Tibial nerve (tissue), 4 donors: ENCODE measurements at places on chromosomes 1 and 21. TPM values are rescaled to one million over a fixed set of nuclear protein-coding genes. Genes with fewer than 3 reads are reported as not detected.

Gene INKA2
- total RNA-seq: 8.4 TPM

- no peak for DNase-seq
- no peaks in the 10 kb centered on the region for H3K4me1 ChIP-seq
- H3K36me3 ChIP-seq: no peaks in the 10 kb centered on the region
- no peaks in the 10 kb centered on the region for H3K27me3 ChIP-seq
- no peak overlapping the region for H3K4me3 ChIP-seq
These were observed 30.7 kb downstream of the VCAM1 start for GRCh38 chr1:100750005-100750885.

- H3K27me3 ChIP-seq: no peaks in the 10 kb centered on the region
- no peaks in the 10 kb centered on the region for H3K4me1 ChIP-seq
- no peaks in the 10 kb centered on the region for H3K36me3 ChIP-seq
- no peak overlapping the region for H3K27ac ChIP-seq
These were observed 127.1 kb upstream of the B3GALT2 start for GRCh38 chr1:193313354-193314140.

Gene PRAMEF25
- not detected for total RNA-seq

Gene TEX38
- total RNA-seq: not detected

Gene C1orf185
- not detected for total RNA-seq

DNA sequence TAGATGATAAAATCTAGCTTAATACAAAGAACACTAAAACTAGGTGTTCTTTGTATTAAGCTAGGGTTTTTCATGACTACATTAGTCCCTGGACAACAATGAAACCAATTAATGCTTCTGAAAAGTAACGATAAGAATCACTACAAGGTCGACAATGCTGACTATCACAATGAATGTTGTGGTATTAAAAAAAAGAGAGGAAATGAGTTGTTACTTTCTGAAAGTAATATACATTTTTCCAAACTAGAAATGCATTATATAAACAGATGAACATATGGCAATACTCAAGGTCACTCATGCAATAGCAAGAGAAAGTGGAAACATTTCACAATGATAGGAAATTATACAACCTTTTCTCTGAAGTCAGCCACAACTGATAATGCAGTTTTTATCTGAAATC lies 19.0 kb downstream of the DPH5 start:
- H3K36me3 ChIP-seq: peaks cover 18% of the 10 kb centered on the region
- H3K27ac ChIP-seq: no peak overlapping the region
- no peak for DNase-seq
- H3K4me3 ChIP-seq: no peak overlapping the region
- no peaks in the 10 kb centered on the region for H3K27me3 ChIP-seq
- H3K4me1 ChIP-seq: no peaks in the 10 kb centered on the region

DNA sequence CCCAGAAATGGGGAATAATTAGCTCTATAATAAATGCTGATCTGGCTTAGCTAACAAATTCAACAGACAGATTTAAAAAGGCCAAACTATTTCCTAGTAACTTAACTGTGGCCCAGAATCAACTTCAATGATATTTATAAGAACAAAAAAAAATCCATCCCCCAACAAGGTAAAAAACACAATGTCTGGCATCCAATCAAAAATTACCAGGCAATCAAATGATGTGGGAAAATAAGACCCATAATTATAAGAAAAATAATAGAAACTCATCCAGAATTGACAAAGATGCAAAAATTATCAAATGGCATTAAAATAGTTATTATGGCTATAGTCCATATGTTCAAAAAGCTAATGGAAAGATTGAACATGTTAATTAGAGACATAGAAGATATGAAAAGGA lies 42.4 kb upstream of the CDC14A start:
- no peak overlapping the region for H3K4me3 ChIP-seq
- no peak overlapping the region for H3K27ac ChIP-seq
- no peak for DNase-seq
- no peaks in the 10 kb centered on the region for H3K4me1 ChIP-seq
- no peaks in the 10 kb centered on the region for H3K36me3 ChIP-seq

GRCh38 chr1:244054247-244054923 lies 3.3 kb downstream of the ZBTB18 start:
- no peaks in the 10 kb centered on the region for H3K27me3 ChIP-seq
- no peaks in the 10 kb centered on the region for H3K36me3 ChIP-seq
